Smooth muscle cell of the brain vasculature (primary cell): ENCODE measurements at places on chromosomes 13 and 19.

DNA sequence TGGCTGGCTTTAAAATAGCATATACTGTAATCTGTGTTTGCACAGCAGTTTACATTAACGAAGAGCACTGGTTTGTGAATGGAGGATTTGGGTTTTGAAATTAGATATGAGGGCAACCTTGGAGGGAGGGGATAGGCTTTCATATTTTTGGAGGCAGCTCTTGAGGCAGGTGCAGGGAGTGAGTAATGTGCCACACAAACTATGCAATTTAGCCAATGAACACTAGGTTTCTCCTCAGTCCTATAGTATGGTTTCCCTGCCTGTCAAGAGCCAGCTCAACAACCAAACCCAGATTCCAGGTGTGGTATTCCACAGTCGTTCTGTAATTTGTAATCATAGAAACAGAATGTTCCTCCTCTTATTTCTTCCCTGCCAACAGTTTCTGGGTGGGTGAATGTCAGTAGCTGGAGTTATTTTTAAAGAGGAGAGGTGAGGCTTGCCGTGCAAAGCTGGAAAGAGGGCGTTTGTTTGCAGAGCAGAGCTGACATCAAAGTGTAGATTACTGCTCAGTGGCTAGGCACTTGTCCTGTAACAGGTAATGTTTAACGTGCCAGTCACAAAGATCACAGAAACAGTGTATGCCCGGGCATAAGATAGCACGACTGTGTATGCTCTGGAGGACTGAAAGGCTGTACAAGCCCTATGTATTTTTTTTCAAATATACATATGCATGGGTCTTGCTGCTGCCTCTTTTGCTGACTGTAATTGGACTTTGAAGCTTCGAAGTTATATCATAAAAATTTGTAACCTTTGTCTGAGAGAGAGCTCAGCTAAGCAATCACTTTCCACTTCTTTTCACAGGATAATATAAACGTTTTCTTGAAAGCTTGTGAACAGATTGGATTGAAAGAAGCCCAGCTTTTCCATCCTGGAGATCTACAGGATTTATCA lies 124.2 kb downstream of the LMO7 start:
- no peak for DNase-seq

DNA sequence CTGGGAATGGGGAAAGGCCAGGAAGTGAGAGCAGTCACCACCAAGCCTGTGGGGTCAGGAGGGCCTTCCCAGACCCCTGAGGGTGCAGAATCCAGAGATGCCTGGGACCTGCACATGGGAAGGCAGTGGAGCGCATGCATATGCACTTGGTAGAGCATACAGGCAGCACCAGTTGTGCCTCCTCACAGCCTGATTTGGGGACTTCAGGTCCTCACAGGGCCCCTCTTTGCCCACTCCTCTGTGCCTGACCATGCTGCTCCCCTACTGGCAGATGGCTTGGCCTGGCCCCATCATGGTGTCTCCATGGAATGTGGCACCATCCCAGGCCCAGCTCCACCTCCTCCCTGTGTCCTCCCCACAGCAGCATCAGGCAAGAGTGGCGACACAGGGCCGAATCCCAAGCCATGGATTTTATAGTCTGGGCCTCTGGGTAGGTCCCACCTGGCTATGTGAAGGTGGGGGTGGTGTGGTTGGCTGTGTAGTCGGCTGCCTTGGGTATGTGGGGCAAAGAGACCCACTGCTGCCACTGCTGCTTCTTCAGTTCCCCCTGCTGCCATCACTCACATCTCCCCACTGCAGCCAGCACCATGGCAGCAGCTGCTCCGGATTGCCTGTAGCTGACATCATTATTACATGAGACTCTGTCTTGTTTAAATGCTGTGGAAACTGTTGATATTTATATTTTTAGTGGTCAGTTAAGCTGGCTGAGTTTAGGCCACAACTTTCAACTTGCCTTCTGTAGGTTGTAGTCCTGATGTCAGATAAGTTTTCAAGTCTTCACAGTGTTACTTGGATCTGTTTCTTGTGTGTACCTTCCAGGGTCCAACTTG lies 247.0 kb downstream of the GPC6 start:
- no peak for DNase-seq

- peak; percentile 43 for DNase-seq
Observed at GRCh38 chr19:50723069-50723468, at the start of gene CLEC11A. CLEC11A (plus strand) TSS chr19:50723364; CDS start chr19:50723526, 162 bp downstream.

- DNase-seq: no peak
Observed at GRCh38 chr13:65112531-65112941, 2117.6 kb downstream of the PCDH9 start.

DNA sequence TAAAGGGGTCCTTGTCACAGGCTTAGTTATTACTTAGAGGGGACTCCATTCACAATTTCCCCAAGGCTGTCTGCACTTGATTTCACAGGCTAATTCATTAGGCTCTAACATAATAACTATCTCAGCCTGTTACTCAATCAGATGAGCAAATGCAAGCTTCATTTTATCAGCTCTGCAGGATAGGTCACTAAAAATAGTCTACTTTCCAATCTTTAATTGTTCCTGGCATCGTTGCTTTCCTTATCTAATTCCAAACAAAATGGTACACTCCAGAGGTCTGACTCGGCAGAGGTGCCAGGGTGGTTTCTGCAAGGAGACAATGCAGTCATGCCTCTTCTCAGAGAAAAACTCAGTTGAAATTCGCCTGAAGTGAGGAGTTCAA lies 69.7 kb upstream of the SLC15A1 start:
- no peak for DNase-seq

DNA sequence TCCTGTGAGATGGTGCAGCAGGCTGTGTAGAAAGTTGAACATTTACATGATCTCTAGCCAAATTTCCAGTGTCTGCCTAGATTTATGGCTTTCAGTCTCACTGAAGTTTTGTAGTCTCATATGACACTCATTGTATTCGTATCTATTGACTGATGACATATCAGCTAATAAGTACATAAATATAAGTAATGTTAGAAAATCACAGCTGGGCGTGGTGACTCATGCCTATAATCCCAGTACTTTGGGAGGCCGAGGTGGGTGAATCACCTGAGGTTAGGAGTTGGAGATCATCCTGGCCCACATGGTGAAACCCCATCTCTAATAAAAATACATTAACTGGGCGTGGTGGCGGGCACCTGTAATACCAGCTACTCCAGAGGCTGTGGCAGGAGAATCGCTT lies 54.7 kb upstream of the HTR2A start:
- no peak for DNase-seq

DNA sequence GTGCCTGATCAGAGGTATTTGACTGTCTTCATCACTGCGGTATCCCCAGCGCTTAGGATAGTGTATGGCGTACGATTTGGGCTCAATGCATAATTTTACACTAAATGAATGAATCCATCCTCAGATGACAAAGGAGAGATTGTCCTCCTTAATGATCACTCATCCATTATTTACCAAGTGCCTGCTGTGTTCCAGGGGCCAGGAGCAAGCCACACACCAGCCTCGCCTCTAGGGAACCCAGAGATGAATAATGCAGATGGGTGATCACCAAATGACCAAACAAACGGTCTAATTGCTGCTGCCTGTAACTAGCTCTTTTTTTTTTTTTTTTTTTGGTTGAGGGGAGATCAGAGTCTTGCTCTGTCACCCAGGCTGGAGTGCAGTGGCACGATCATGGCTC lies 5.9 kb upstream of the GPR32 start:
- DNase-seq: no peak

DNA sequence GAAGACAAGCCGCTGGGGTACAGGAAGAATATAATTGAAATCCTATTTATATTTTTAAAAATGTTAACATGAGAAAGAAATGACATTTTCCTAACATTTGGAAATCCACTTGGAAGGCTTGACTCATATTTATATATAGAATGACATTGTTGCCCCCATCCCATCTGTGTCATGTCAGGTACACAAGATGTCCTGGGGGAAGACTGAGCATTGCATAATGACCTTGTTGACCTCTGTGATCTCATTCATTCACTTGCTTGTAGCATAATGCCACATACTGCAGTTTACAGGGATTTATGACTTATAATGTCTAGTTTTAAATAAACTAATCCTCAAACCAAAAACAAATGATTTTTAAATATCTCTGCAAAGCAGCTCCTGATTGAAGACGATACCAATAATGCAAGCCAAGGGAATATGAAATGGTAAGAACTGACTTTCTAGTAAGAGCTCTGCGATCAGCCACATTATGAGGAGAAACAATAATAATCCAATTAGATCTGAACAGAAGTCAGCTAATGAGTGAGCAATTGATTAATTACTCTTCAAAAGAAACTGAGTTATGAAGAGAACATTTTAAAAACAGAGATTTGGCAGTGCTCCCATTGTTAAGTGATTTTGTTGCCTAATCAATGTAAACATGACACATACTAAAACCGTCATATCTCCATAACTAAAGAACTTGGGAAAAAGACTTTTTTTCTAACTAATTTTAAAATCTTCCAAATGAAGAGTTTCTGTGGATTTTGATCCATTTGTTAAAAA lies 21.2 kb upstream of the VWA8 start:
- no peak for DNase-seq

DNA sequence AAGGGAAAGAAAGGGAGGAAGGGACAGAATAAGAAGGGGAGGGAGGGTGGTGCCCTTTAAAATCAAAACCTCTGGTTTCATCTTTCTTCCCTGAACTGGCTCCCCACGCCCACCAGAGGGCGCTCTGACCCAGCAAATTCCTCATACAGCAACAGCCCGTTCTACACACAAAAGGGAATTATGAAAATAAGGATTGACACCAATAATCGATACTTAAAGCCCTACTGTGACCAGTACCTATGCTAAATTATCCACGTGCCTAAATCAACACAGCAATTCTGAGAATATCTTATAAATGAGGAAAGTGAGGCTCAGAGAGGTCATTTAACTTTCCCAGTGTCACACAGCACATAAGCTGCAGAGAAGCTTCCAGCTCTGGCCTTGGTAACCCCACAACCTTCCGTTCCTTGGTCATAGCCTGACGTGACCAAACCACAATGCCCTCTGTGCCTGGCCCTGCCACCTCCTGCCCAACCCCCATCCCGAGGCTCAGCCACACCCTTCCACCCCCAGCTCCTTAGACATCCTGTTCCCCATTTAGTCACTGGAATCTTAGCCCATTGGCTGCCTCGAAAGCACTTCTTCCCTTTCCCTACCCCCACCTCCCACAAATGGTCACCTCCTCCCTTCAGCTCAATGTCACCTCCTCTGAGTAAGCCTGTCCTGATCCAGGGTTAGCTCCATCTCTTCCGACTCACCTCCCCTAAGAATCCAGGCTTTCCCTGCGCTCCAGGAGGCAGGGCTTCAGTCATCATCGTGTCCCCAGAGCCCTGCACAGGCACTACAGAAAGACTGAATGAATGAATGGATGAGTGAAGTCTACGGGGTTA lies 34.2 kb upstream of the PNMA8B start:
- no peak for DNase-seq

DNA sequence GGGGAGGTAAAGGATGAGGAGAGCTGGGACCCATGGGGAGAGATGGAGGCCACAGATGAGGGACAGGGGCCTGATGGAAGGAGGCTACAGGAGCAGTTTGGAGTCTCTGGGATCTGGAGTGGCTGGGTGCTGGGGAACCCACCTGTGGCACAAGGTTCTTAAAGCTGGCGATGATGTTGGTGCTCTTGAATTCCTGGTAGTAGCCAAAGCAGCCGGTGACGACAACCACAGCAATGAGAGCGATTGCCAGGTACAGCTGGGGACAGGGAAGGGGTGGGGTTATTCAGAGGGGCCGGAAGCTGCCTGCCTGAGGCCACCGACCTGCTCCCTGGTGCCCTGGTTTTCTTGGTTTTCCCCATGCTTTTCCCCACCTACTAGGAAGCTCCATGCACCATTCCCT lies 2.8 kb downstream of the ATP4A start:
- no peak for DNase-seq

DNA sequence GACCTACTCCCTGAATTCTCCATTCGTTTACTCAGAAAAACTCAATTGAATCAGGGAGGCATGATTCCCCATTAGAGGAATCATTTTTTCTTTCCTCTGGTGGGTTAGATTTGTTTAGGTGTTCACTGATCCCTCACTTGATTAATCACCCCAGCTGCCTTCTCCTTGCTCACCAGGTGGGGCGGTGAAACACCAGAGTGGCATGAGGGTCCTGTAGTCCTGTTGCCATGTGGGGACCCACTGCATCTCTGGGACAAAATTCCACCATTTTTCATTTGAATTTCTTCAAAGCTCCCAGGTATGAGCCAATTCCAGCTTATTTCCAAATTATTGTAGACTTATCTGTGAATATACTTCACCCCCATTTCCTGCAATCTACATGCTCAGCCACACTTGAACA lies 462.7 kb upstream of the ZNF507 start:
- no peak for DNase-seq

DNA sequence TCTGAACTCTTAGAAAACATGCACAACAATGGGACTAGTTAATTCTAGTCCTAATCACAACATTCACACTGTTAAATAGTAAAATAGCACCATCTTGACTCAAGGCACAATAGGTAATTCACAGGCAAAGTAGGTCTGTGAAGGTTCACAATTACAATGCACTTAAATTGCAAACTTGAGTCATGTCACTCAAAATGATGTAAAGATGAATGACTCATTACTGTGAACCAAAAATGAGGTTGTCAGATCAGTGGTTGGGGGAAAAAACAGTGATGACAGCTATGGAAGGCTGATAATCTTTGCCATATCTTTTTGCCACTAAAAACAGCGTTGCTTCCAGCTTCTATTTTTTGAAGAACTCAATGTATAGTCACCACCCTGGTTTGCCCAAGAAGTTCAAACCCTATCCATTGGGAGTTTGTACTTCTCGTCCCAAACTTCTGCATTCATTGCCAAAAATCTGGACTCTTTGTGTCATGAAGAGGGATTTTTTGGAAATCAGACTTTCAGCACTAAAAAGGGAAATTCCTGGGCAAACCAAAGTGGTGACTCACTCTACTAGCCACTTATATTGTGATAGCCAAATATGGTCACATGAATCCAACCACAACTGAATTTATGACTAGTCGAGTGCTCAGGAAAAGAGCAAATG lies 200.9 kb upstream of the TMTC4 start:
- peak; percentile 39 for DNase-seq

DNA sequence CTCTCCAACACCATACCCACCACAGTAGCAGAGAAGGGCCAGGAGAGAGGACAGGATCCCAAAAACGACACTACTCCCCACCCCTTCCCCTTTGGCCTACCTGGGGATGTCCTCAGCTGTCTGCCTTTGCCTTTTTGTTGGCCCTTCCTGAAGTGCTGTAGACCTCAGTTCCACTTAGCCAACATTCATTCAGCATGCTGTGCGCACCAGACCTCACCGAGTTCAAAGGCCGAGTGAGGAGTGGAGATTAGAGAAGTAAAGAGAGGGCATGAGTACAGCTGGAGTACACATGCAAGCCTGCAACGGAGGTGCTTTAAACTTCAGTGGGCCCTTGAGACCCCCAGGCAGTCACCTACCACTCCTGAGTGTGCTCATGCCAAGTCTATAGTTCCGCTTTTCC lies 99.0 kb downstream of the TEX26 start:
- DNase-seq: no peak

DNA sequence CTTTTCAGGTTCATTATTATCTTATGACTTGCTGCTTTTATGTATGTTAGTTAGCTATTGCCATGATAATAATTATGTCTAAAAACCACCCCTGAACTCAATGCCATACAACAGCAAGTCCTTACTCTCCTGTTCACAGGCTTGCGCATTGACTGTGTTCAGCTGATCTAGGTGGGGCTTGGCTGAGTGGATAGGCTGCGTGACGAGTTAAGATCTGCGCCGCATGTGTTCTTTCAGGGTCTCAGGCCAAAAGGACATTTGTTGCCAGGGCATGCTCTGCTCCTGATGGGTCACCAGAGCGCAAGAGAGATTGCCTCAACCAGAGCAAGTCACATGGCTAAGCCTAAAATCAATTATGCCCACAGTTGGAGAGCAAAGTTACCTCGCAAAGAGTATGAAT lies 859 bp downstream of the ZNF568 start:
- no peak for DNase-seq

- DNase-seq: no peak
Observed at GRCh38 chr19:35949131-35949530, 13.0 kb downstream of the LRFN3 start.

GRCh38 chr13:60572003-60572798 lies 175.2 kb downstream of the TDRD3 start:
- DNase-seq: peak; percentile 90
